ENCODE measurements at places on chromosomes 1 and 21.
A peak's percentile ranks its signal among the peaks of the same experiment; 100 is the strongest.

DNA sequence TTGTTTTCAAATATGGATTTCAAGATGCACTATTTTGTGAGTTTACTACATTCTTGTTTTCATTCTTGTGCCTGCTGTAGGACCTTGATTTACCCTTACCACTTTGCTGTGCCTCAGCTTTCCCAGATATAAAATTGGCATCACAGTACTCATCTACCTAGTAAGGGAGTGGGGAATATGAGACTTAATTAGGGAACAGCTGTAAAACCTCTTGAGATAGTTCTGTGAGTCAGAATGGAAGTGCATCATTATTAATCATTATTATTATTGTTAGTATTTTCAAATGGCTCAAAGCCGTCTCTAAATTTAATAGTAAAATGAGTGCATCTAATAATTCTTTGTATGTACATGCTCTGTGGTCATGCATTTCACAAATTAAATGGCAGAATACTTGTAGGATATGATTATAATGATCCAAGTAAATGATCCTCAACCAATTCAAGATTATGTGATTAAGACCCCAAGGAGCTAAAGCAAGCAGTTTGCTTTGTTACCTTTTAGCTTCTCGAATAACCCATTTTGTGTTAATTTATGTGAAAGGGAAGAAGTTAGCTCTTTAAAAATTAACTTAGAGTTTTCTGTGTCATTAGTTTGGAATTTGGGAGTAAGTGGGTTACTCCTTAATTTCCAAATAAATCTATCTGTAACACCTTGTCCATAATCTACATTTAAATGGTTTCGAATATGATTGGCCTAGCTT lies 155.4 kb downstream of the NFIA start:
- no peaks in the 10 kb centered on the region for H3K27me3 ChIP-seq
- DNase-seq = no peak
- no peak overlapping the region for H3K27ac ChIP-seq
- no peak overlapping the region for H3K4me3 ChIP-seq

GRCh38 chr1:86499987-86500593 lies 31.4 kb downstream of the CLCA1 start:
- H3K4me1 ChIP-seq = peaks cover 7% of the 10 kb centered on the region
- no peak overlapping the region for H3K4me3 ChIP-seq
- no peak overlapping the region for H3K27ac ChIP-seq
- no peak for DNase-seq
- peaks cover 40% of the 10 kb centered on the region for H3K27me3 ChIP-seq

DNA sequence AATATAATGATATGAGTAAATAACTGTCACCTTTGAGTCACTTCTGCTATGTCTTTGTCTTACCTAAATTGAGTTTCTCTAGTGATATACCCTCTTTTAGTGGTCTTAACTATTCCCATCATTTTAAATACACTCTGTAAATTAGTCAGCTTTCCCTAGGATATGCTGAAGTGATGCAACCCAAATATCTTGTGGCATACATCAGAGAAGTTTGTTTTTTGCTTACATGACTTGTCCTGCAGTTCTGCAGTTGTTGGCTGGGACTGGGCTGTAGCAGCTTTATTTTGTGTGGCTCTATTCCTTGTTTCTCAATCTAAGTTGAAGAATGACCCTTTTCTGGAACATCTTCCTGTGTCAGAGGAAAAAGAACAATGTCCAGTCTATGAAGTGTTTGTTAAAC lies 76.4 kb downstream of the TTC3 start:
- H3K4me3 ChIP-seq = no peak overlapping the region
- no peaks in the 10 kb centered on the region for H3K4me1 ChIP-seq
- DNase-seq = no peak
- peaks cover 52% of the 10 kb centered on the region for H3K36me3 ChIP-seq

- peaks cover 64% of the 10 kb centered on the region for H3K36me3 ChIP-seq
- no peak for DNase-seq
- peak overlapping the region; percentile 96 for H3K4me3 ChIP-seq
- peak overlapping the region; percentile 94 for H3K27ac ChIP-seq
- H3K4me1 ChIP-seq = peaks cover 63% of the 10 kb centered on the region
- H3K27me3 ChIP-seq = no peaks in the 10 kb centered on the region
Measured at GRCh38 chr1:226735576-226735975, 3.5 kb downstream of the ITPKB start.

- no peak overlapping the region for H3K27ac ChIP-seq
- H3K36me3 ChIP-seq = no peaks in the 10 kb centered on the region
- no peaks in the 10 kb centered on the region for H3K4me1 ChIP-seq
- no peak for DNase-seq
- no peak overlapping the region for H3K4me3 ChIP-seq
- H3K27me3 ChIP-seq = no peaks in the 10 kb centered on the region
Measured at GRCh38 chr1:67350783-67351182, 43.1 kb downstream of the IL12RB2 start.

- H3K4me1 ChIP-seq = peaks cover 28% of the 10 kb centered on the region
- H3K36me3 ChIP-seq = peaks cover 12% of the 10 kb centered on the region
- H3K27me3 ChIP-seq = no peaks in the 10 kb centered on the region
Measured at GRCh38 chr1:180186831-180187230, 32.2 kb downstream of the QSOX1 start.

GRCh38 chr1:154324669-154325582 lies at the start of gene ATP8B2:
Gene ATP8B2 (plus strand): TSS chr1:154325525. CDS start chr1:154328142, 2,617 bp downstream.
- peak within 1 kb of the TSS; percentile 95 for H3K27ac ChIP-seq
- peaks cover 19% of the 10 kb centered on the region for H3K27me3 ChIP-seq
- DNase-seq = peak; percentile 75
- peak within 1 kb of the TSS; percentile 92 for H3K4me3 ChIP-seq

DNA sequence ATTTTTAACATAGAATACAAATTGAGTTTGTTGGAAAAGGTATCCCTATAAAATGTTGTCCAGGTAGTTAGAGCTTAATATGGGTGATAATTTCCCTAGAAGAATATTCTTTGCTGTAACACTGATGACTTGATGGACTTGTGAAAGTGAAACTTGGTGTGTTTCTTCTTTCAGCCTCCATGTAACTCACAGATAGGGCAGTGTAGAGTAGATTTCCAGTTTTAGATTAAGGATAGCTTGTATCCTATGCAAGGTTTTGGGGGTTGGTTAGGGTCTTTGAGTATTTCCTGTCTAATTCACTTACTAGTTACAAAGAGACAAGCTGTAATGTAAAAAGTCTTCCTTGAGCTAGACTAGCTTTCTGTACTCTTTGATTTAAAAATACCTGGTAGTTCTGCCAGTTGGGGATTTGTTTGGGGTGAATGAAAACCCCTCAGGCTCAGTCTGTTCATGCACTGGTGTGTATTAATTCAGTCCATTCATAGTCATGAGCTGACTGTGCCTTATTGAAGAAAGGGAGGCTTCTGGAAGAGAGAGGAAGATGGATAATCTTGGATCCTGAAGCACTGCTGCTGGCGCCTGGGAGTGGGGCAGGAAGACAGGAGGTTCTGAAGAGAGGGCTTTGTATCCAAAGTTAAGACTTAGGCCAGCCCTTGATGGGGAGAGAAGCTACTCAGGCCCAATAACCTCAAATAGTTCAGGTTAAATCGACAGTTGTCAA lies 83.6 kb downstream of the CAMTA1 start:
- peaks cover 43% of the 10 kb centered on the region for H3K4me1 ChIP-seq
- H3K36me3 ChIP-seq = peaks cover 8% of the 10 kb centered on the region
- H3K27ac ChIP-seq = peak overlapping the region; percentile 36
- H3K27me3 ChIP-seq = no peaks in the 10 kb centered on the region

GRCh38 chr1:31203215-31203614 lies 36.5 kb downstream of the NKAIN1 start:
- no peak for DNase-seq
- H3K36me3 ChIP-seq = no peaks in the 10 kb centered on the region
- H3K27ac ChIP-seq = no peak overlapping the region
- peaks cover 17% of the 10 kb centered on the region for H3K27me3 ChIP-seq
- H3K4me3 ChIP-seq = no peak overlapping the region
- H3K4me1 ChIP-seq = no peaks in the 10 kb centered on the region

DNA sequence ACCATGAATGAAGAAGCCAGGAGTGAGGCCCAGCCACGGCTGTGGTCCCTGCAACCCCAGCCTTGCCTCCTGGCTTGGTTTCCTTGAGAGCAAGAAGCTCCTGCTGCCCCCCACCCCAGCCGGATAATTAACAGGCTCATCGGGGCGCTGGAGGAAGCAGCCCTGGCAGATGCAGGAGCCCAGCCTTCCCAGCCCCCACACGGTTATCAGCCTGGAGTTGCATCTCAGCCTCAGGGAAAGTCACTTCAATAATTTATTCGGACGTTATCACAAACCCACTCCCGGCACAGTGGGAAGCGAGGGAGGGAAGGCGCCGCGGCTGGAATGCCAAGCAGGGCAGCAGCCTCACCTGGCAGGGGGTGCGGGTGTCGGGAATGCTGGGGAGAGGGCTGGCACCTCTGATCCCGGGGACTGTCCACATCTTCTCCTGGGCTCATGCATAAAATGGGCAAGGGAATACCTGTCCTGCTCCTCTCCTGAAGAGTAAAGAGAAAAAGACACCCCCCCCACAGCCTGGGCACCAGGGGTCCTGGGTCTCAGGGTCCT lies 43.3 kb upstream of the LRP8 start:
- no peak overlapping the region for H3K4me3 ChIP-seq
- H3K27ac ChIP-seq = no peak overlapping the region
- no peak for DNase-seq
- no peaks in the 10 kb centered on the region for H3K27me3 ChIP-seq
- no peaks in the 10 kb centered on the region for H3K36me3 ChIP-seq

DNA sequence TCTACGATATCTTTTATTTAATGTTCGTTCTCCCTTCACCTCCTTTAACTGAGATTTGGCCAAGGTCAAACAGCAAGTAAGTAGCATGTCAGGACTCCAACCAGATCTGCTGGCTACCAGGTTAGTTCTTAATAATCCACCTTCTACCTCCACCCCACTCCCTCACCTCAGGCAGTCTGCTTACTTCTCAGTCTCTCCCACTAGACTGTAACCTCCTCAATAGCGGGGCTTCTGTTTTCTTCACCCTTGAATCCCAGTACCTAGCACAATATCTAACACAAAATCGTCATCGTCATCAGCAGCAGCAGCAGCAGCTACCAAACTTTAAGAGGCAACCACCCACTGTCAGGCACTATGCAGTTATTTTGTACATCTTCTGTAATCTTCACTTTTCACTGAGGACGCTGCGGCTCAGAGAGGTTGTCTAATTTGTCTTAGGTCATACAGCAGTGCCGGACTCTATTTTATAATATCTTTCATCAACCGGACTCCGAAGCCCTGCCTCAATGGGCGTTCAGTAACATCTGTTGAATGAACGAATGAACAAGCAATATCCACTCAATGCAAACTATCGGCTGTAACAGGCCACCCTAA lies 859 bp upstream of the MAGI3 start:
- H3K36me3 ChIP-seq = peaks cover 2% of the 10 kb centered on the region
- H3K27ac ChIP-seq = no peak overlapping the region
- peaks cover 20% of the 10 kb centered on the region for H3K27me3 ChIP-seq
- peak overlapping the region; percentile 84 for H3K4me3 ChIP-seq
- peaks cover 23% of the 10 kb centered on the region for H3K4me1 ChIP-seq

- H3K36me3 ChIP-seq = no peaks in the 10 kb centered on the region
- peaks cover 35% of the 10 kb centered on the region for H3K27me3 ChIP-seq
- H3K4me1 ChIP-seq = peaks cover 8% of the 10 kb centered on the region
- DNase-seq = no peak
- H3K27ac ChIP-seq = no peak overlapping the region
Measured at GRCh38 chr1:119869995-119870394, 26.3 kb downstream of the ADAM30 start.

GRCh38 chr1:246261639-246262038 lies 245.4 kb downstream of the SMYD3 start:
- H3K27me3 ChIP-seq = no peaks in the 10 kb centered on the region
- H3K4me3 ChIP-seq = no peak overlapping the region
- no peak for DNase-seq
- no peak overlapping the region for H3K27ac ChIP-seq

DNA sequence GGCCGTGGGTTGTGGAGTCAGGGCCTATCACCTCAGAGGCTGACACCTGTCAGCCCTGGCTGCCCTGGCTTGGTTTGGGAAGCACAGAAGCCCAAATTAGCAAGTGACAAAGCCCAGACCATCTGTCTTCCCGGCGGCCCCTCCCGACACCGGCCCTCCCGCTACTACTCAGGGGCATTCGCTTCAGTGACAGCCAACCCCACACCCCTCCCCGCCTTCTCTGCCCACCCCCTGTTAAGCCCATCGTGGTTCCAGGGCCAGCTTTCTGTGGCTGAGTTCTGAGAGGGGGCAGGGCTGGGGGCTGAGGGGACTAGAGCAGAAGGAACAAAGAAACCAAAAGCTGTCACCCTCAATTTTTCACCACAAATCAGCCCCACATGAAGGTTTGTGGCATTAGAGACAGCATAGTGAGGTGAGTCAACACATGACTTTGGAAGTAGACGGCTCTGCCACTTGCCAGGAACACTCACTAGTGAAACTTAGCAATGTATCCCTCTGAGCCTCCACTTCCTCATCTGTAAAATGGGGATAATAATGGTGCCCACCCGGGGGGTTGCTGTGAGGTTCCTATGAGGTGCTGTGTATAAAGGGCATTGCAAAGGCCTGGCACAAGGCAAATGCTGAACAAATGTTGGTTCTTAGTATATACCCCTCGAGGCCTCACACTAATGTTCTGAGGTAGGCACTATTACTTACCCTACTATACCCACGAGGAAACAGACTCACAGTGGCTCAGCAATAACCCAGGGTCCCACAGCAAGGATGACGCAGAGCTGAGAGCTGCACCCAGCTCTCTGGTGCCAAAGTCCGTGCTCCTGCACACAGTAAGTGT lies 5.2 kb upstream of the TNNI1 start:
- H3K27ac ChIP-seq = no peak overlapping the region
- no peak overlapping the region for H3K4me3 ChIP-seq
- no peaks in the 10 kb centered on the region for H3K4me1 ChIP-seq
- peaks cover 1% of the 10 kb centered on the region for H3K36me3 ChIP-seq
- no peak for DNase-seq
- H3K27me3 ChIP-seq = peaks cover 33% of the 10 kb centered on the region

DNA sequence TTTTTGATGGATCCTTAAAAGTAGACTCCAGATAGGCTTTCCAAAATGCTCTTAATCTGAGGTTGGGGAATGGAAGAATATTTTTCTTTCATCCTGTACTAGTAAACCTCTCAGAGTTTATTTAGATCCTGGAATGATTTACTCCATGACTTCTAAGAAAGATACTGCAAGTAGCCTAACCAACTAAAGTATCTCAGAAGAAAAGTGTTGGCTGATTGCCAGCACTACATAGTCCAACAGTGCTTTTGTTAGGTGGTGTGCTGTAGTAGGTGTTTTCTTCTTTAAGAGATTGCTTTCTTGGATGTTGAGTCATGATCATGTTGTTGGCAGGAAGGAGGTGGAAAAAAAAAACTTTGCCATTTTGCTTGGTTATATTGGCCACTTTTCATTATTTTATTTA lies 119.8 kb downstream of the OSBPL9 start:
- no peak overlapping the region for H3K4me3 ChIP-seq
- peaks cover 41% of the 10 kb centered on the region for H3K4me1 ChIP-seq
- no peak overlapping the region for H3K27ac ChIP-seq
- DNase-seq = no peak
- H3K36me3 ChIP-seq = no peaks in the 10 kb centered on the region

DNA sequence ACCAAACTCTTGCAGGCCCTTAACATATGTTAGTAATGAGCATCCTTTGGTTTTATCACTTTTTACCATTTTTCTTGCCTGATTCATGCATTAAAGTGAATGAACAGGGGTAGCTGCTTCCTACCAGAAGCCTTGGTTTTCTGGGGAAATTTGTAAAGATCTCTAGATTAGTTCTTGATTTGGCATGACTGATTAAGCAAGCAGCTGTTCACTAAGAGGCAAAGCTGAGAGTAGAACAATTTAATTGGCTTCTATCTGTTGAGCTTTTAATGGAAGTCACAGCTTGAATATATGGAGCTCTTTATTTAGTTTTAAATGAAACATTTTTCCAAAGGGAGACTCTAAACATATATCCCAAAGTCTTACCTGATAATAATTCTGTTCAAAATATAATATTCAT lies 23.6 kb downstream of the TLCD4 start:
- DNase-seq = no peak
- H3K36me3 ChIP-seq = no peaks in the 10 kb centered on the region
- H3K27me3 ChIP-seq = peaks cover 26% of the 10 kb centered on the region
- no peaks in the 10 kb centered on the region for H3K4me1 ChIP-seq
- H3K27ac ChIP-seq = no peak overlapping the region

Data from central memory CD8-positive, alpha-beta T cell (primary cell).